AG04449 (cell line): ENCODE measurements at places on chromosomes 16 and 17.
A peak's percentile ranks its signal among the peaks of the same experiment; 100 is the strongest.

DNA sequence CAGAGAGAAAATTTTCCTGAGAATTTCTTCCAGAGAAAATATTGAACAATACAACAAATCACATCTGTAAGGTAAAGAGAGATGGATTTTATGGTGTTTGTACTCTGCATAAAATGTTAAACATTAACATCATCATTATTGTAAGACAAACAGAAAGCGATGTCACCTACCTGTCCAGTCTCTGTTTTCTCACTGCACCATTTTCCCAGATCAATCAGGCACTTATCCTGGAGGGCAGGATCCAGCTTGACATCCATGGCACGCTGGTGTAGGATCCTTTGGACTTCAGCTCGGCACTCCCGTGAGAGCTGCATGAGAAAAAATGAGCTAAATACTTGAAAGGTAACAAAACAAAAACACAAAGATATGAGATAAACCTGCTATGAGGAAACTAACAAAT, 55.9 kb upstream of the CLEC18B start:
- DNase-seq, result no peak

DNA sequence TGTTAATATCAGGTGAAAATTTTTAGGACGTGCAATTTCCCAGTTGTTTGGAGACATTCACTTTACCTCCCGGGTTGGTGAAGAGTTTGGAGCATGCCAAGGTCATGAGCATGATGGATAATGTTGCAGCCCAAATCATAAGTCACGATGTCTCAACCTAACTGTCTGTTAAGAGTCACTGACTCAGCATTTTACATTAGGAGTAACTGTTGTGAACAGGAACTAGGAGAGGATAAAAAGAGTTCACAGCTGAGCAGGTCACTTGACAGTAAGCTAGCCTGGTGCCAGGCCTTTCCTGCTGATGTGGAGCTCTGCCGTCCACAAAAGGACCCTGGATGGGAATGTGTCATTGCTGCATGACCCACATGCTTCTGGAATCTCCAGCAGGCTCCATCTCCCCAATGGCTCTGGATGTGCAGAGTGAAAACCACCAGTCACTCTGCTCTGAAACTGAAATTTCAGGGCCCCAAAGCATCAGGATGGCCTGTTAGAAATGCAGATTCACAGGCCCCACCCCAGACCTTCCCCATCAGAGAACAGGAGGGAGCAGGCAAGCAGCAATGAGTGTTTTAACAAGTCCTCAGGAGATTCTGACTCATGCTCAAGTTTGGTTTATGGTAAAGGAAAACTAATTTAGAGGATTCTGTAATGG, 371.6 kb upstream of the MAF start:
- DNase-seq, result no peak

- peak; percentile 33 for DNase-seq
Measured at GRCh38 chr17:44417553-44417952, 28.1 kb upstream of the ITGA2B start.

- DNase-seq, result no peak
Measured at GRCh38 chr17:73064084-73064938, 28.2 kb downstream of the SLC39A11 start.

DNA sequence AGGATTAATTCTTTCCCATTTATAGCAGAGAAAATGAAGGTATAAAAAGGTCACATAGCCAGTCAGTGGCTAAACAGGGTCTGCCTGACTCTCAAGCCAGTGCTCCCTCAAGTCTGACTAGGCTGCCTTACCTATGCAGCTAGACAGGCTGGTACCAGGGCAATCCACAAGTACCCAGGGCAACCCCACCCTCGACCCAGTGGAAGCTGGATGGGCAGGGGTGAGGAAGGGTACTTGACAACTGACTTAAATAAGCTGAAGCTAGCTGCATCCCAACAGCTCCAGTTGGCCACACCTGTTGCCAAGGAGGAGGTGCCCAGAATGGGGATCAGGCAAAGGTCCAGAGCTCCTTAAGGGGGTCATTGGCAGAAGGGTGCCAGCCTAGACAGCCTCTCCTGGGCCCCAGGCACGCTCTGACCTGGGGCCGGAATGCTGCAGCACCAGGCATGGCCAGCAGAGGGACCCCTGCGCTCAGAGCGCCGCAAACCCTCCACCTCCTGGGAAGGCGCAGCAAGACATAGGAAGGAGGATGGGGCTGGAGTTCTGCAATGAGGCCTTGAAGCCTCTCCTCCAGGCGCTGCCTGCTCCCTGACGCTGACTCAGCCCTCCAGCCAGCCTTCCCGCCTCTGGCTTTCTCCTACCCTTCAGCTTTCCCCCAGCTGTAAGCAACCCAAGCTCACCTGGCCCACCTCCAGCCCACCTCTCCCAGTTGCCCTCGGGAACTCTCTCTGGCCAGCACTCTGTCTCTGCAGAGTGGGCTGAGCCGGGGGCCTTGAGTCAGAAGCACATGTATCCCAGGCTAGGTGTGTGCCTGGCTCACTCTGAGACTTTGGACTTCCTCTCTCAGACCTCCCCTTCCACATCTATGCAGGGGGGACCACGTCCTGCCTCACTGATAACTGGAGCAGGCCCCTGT, 28.8 kb downstream of the MPP2 start:
- DNase-seq, result peak; percentile 65

GRCh38 chr16:56977823-56978430, 11.4 kb upstream of the NLRC5 start:
- DNase-seq, result no peak

DNA sequence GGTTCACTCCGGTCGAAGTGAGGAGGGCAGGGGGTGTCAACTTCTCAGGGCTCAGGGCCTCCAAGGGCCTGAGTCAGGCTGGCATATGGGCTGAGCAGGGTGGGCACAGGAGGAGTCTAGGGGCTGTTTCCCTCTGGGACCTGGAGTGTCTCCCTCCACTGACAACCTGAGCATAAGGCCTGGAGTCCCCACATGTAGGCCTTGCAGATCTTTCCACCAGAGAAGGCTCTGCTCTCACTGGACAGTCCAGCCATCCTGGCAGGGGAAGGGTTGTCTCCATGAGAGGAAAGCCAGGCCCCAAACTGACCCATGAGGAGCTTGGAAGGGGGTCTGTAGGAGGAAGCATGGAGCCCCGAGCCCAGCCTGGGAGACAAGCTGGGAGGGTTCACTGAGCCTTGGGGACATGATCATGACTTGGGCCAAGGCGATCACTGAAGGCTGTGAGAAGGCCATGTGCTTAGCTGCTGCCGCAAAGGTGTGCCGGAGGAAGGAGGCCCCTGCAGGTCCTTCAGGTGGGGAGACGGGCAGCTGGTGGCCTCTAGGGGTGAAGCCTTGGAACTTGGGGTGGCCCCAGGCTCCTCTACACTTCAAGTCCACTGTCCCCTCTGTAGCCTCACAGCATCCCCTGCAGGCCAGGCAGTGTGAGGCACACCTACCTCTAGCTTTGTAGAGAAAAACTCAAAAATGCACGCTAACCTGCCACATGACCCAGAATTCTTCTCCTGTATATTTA, 9.9 kb downstream of the CMTM2 start:
- no peak for DNase-seq

GRCh38 chr17:32520104-32520701, 33.4 kb downstream of the CDK5R1 start:
- no peak for DNase-seq

GRCh38 chr17:65633146-65633881, 71.9 kb upstream of the AXIN2 start:
- no peak for DNase-seq

GRCh38 chr17:69558796-69559195, 144.3 kb downstream of the MAP2K6 start:
- DNase-seq, result no peak

- DNase-seq, result no peak
Measured at GRCh38 chr16:84036982-84037425, 5.6 kb downstream of the SLC38A8 start.

DNA sequence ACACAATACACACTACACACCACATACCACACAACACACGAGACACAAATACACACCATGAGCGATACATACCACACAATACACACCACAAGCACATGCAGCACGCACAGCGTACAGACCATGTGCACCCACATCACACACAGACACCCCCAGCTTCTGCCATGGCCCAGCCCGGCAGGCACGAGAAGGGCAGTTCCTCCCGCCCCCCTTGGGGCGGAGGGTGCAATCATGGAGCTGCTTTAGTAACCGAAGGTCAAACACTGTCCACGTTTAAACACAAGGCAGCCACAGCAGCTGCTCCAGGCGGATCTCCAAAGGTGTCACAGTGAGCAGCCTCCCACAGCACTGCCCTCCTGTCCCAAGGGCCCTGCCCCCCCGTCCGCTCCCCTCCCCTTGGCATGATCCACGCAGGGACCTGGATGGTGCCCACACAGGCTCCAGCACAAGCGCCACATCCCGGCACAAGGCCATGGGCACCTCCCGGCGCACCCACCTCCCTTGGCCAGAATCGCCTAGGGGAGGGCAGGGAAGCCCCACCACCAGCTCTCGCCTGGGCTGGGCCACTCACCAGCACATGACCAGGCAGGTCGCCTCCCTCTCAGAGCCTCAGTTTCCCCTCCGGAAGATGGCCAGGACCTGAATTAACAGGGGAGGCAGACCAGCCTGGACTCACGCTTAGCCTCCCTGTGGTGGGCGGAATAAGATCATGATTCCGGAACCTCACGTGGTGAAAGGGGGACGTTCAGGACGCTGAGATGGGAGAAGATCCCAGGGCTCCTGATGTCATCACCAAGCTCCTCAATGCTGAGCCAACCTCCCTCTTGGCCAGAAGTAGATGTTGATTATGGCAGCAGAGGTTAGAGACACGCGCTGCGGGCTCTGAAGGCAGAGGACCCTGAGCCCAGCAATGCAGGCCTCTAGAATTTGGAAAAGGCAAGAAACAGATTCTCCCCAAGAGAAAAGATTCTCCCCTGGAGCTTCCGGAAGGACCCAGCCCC, 32.6 kb upstream of the ZNF469 start:
- DNase-seq, result no peak

- DNase-seq, result no peak
Measured at GRCh38 chr17:44212507-44213402, 6.7 kb downstream of the UBTF start.

GRCh38 chr16:69204172-69204571, 17.2 kb downstream of the SNTB2 start:
- DNase-seq, result no peak

DNA sequence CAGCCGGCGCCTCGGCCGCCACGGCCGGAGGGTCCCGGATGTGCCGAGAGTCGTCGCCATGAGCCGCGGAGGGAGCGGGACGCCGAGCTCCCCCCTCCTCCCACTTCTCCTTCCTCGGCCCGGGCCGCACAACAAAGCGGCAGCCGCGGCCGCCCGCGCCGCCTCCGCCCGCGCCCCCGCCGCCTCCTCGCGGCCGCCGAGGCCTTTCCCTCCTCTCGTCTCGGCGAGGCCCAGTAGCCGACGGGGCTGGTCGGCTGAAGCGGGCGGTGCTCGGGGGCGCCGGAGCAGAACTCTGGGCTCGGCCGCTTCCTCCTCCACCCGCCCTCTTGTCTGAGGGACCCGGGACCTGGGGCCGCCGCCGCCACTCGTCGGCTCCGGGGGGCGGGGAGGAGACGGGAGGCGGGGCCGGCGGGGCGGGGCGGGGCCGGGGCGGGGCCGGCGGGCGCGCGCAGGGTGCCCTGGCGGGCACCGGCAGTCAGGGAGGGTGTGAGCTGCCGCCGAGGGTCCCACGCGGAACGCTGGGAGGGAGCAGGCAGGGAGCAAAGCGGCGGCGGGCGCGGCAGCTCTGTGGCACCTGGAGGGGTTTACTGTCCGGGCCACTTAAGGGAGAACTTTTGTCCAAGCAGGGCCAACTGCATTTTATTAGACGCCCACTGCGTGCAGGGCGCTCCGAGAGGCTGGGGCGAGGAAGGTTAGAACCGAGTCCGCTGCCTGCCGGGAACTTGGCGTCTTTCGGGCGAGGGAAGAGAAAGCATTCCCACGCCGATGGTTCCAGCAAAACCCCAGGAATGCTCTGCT, at the start of gene SMURF2:
SMURF2 (minus strand) TSS at position 332 of the 798 bp plus-strand sequence. CDS start 427 bp downstream, outside the sequence.
- no peak for DNase-seq
